Stimulated activated CD8-positive, alpha-beta memory T cell treated with anti-CD3 and anti-CD28 coated beads, Interleukin-7, amount 100 ng/mL, for 24 hours (primary cell): ENCODE measurements at places on chromosomes 4 and X.

DNA sequence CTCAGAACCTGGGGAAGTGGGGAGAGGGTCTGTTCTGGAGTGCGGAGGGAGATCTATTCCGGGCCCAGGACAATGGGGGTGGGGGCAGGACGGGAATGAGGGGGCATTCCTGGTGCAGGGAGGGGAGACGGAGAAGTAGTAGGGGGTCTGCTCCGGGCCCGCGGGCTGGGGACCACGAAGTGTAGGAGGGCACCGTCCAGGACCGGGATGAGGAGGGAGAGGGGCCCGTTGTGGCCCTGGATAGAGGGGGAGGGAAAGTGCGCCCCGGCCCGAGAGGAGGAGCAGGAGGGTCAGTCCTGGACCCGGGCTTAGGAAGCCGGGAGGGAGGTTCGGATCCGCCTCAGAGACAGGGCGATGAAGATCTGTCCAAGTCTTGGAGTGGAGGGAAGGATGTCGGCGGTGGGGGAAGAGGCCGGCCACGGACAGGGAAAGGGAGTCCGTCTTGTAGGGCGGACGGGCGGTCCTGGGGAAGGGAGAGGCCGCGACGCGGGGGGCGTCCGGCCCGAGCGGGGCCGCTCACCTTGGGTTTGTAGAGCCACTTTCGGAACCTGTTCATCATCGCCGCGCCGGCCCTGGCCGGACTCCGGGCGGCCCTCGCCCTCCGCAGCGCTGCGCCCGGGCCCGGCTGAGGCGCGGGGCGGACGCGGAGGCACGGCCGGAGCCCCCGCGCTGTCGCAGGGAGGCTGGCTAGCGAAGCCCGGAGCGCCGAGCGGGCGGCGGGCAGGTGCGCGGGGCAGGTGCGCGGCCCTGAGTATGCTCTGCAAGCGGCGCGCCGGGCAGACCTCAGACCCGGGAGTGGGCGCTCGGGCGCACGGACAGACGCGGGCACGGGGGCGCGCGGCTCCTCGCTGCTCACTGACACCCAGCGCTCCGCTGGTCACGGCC is at the start of gene ZFYVE28:
Gene ZFYVE28 (minus strand): TSS at position 881 of the 885 bp plus-strand sequence. CDS start 322 bp downstream, at position 559.
- DNase-seq, result no peak

DNA sequence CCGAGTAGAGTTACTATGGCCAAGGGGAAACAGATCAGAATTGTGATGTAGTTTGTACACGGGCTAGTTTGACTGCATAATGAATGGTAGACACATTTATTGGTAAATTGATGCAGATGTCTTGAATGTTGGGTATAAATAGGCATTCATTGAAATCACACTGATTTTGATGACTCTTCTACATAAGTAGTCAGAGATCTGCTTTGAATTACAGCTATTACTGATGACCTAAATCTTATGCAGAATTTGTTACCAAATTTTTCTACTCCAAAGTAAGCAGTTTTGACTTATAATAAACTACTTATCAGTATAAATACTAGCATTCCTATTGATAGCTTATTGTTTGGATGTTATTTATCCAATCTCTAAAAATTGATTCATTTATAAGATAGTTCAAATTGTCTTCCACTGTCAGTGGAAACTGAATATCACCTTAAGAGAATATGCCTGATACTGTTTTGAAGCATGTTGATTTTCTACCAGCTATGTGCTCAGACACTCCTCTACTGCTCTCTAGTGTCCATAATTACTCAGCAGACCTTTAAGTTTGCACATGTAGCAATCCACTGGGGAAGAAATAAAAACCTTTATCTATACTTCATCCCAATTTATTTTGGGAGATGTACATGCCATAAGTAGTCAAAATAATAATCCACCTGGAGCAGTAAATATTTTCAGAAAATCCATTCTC is 120.3 kb downstream of the RASL11B start:
- DNase-seq, result no peak

GRCh38 chr4:39820186-39820585 is 122.2 kb downstream of the UBE2K start:
- DNase-seq, result no peak

DNA sequence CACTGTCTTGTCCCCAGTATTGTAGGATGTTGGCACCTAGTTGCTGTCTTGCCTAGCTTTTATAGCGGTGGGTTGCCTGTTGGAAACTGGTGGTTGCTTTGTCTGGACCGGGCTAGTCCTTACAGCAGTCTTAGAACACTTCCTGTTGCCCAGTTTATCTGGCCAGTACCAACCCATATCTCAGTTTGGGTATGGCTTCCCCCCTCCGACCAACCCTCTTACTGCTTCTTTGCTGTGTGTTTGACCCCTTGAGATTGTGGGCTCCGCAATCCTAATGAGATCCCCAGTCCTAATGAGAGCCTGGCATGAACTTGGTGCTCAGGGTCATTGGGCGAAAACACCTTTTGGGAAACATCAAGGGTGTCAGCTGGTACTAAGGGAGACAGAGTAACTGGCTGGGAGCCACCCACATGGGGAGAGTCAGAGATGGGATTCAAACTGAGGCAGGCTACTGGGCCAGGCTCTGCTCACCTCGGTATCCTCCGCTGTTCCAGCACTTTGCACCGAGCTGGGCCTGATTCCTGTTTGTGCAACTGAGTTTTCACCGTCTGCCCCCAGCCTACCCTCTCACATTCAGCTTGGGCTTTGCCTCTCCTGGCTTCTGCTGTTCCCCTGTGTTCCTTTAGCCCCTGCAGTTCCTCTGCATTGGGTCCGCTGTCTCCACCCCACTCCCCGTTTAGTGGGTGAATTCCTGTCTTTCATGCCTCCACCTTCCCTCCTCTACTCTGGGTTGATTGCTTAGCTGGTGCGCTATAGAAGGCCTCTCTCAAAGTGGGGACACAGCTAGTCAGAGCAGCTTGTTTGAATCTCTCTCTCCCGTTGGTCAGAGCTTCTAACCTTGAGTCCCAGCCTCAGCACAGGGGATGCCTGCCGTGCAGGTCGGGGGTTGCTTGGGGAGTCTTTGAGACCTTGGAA is 1.6 kb downstream of the TBC1D14 start:
- DNase-seq, result no peak

DNA sequence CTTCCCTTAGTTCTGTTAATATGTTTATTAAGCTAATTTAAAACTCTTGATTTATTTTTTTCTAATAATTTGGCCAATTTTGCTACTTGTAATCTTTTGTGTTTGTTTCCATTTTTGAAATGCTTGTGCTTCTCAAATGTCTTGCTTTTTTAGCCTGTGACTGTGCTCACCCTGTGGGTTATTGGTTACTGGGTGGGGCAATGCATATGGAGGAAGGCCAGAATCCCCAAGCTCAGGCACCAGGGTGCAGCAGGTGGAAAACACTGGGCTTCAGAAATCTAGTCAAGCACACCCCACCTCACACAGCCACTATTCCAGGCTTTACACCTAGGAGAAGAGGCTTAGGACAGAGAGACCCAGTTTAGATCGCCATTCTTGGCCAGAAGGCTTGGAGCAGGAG is 33.1 kb downstream of the ETNPPL start:
- no peak for DNase-seq

DNA sequence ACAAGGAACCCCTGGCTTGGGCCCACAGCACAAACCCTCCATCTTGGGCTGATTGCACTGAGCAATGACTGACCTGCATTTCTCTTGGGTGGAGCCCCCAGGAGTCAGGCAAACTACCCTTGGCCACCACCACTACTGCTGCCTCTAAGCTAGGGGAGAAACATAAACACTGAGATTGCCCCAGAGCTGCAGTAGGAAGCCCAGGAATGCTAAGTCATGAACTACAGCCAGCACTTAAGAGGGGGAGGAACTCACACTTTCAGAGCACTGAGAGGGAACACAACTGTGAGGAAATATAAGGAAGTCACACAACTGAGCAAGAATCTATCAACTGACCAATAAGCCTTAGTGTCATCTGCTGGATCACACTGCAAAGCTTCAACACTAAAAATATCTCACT is 111.6 kb upstream of the PPP3CA start:
- DNase-seq, result no peak

- no peak for DNase-seq
These were observed 1072.9 kb upstream of the SLIT2 start for GRCh38 chr4:19178835-19179234.

- DNase-seq, result no peak
These were observed 2201.6 kb upstream of the TENM3 start for GRCh38 chr4:180041576-180041975.

DNA sequence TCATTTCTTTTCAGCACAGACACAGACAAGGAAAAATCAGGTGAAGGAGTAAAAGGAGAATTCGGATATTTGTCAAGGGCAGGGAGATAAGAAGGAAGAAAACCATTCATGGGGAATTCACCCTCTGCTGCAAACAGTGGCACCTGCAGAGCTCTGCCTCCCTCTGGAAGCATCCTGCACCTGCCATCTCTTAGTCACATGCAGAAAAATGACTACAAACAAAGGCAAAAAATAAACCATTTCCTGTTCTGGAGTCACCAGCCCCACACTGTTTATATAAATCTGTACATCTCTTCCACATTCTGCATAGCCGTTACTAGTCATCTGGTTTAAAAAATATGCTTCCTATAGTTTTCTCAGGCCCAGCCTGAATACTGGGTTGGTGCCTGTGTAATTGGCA is 205.3 kb downstream of the ARAP2 start:
- no peak for DNase-seq

DNA sequence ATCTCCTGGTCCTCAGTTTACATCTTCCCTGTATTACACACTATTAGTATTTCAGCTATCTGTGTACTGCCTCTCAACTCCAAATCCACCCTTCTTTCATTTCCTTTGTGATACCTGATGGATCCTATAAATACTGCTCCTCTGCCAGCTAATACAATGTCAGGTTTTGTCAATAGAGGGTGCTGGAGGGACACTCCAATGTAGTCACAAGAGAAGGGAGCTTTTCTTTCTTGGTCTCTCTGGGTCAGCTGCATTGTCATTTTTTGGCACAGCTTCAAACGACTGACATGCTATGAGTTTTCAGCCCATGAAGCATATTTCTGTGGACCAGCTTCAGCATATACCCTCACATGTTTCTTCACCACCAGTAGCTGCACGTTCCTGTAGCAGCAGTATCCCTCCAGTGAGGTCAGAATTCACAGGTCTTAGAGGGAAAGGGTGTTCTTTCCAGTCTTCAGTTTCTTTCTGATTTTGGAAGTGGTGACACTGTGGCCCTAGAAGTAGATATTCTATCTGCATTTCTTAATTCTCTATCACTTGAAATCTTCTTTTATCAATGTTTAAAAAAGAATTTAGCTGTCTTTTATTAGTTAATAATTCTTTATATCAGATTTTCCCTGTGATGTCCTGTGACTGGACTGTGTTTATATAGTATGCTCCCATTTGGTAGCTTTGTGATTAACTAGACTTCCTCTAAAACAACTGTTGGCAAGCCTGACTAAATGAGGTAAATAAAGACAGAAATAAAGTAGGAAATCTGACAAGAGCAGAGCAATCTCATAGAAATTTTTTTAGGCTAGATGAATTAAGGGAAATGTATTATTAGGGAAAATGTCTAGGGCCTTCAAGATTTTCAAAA is 60.6 kb downstream of the GABRA2 start:
- DNase-seq, result no peak

DNA sequence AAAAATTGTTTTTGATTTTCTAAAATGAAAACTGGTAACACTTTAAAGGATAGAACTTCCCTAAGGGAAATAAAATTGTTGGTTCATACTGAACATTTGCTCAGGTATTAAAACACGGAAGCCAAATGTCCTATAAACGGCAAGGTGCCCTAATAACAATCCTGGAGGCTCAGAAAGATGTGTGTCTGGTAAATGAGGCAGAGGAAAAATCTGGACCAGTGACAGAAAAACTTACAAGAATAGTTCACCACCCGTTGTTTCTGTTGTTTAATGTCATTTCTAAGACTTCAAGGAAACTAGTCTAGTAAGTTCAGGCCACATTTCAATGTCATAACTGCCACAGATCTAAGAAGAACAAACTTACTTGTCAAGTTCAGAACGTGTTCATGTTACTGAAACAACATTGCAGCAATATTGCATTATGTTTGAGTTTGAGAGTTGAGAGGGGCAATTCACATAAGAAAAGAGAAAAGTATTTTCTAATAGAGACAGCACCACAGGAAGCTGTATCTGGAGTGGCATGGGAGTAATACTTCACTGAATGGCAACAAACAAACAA is 476.6 kb downstream of the GRXCR1 start:
- no peak for DNase-seq

- no peak for DNase-seq
These were observed 10.0 kb downstream of the TMEM156 start for GRCh38 chr4:39022241-39022640.

GRCh38 chrX:17591741-17592110 is 145.6 kb upstream of the SCML1 start:
- no peak for DNase-seq

- no peak for DNase-seq
These were observed 10.5 kb upstream of the RNF128 start for GRCh38 chrX:106716004-106716403.

GRCh38 chrX:3154386-3154975 is 113.2 kb downstream of the ARSF start:
- DNase-seq, result no peak
